MCF 10A (cell line): ENCODE measurements at places on chromosomes 2 and 18. TPM values are rescaled to one million over a fixed set of nuclear protein-coding genes. Genes with fewer than 3 reads are reported as not detected.

DNA sequence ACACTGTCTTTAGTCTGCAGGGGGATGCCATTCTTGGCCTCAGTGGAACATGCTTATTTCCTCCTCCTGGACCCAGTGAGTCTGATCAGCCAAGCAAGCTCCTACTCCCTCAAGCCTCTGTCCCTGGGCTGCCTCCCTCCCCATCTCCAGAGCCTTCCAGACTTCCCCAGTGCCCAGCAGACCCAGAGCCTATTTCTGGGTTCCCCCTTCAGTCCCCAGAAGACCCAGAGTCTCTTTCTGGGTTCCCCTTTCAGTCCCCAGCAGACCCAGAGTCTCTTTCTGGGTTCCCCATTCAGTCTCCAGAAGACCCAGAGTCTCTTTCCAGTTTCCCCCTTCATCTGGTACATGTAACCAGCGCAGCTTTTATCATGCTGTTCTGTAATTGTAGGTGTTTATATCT is 17.0 kb upstream of the PKDCC start:
- no peak for DNase-seq

GRCh38 chr2:169464882-169465281 is 14.4 kb upstream of the BBS5 start:
- no peak for DNase-seq

DNA sequence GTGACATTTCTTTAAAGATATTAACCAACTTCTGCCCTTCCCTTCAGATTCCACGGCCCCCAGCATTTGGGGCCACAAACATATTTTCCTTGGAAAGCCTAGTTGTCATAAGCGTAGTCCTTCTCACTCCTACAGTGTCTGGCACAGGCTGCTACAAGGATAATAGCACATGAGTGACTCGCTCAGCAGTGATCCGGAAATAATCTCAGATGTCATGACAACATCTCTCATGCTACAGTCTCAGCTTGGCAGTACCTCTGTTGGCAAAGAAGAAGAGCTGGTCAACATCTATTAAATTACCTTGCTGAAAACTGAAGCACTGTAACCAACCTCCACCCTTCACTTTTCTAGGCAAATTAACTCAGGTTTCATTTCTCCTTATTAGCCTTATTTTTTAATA is 351.7 kb downstream of the RAD51AP2 start:
- peak; percentile 41 for DNase-seq

DNA sequence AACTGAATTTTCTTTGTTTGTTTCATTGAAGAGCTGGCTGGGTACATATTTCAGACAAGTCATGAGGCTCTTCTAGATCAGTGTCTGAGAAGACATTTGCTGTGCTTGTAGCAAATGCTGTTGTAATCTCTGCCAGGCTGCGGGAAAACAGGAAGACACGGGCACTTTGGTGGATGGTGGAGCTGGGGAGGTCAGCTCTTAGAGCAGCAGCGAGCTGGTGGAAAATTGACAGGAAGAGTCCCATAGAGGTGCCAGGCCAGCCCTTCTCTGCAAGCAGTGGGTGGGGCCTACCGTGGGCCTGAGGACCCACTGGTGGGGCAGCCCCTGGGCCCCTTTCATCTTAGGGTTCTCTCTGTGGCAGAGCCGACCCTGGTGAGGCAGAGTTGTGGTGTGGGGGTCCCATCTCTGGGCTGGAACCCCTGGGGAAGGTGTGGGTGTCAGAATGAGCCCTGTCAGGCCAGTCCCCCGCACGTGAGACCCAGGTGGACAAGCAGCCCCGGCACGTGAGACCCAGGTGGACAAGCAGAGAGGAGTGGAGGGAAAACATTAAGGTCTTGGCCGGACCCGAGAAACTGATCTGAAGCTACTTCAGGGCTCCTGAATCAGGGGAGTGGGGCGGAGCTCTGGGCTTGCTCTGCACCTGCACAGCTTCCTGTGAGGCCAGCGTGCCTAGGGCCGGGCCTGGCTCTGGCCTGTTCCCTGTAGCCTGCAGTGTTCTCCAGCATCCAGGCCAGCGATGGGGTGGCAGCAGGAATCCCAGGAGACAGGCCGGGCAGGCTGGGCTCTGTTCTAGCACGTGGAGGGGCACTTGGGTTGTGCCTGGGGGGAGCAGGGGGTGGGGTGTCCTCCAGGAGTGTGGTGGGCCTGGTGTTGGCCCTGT is 273.5 kb upstream of the HDAC4 start:
- no peak for DNase-seq

Gene ACYP2
- 14.3 and 17.8 TPM in 2 replicates for total RNA-seq

GRCh38 chr18:68714366-68714711 is 569 bp downstream of the TMX3 start:
- DNase-seq, result no peak

Gene MEP1B
- total RNA-seq, result not detected in 2 replicates

Gene ABCG8
- not detected in 2 replicates for total RNA-seq

- peak; percentile 8 for DNase-seq
These were observed 22.1 kb downstream of the HTR2B start for GRCh38 chr2:231102772-231103171.

Gene SCN2A
- not detected in 2 replicates for total RNA-seq

GRCh38 chr2:7405861-7406715 is 488.9 kb downstream of the RNF144A start:
- no peak for DNase-seq

Gene TCF7L1
- 0.81 and 1.1 TPM in 2 replicates for total RNA-seq

DNA sequence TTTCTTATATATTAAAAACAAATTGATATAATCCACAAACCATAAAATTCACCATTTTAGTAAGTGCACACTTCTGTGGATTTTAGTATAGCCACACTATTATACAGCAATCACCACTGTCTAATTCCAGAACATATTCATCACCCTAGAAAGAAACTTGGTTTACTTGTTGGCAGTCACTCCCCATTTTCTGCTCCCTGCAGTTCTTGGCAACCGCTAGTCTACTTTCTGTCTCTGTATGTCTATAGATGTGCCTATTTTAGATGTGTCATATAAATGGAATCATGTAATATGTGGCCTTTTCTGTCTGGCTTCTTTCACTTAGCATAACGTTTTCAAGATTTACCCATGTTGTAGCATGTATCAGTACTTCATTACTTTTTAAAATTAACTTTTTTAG is 5.7 kb downstream of the CKAP2L start:
- no peak for DNase-seq

Gene MBD2
- 179 and 194 TPM in 2 replicates for total RNA-seq

Gene GALNT13
- 0.44 and 0.54 TPM in 2 replicates for total RNA-seq

DNA sequence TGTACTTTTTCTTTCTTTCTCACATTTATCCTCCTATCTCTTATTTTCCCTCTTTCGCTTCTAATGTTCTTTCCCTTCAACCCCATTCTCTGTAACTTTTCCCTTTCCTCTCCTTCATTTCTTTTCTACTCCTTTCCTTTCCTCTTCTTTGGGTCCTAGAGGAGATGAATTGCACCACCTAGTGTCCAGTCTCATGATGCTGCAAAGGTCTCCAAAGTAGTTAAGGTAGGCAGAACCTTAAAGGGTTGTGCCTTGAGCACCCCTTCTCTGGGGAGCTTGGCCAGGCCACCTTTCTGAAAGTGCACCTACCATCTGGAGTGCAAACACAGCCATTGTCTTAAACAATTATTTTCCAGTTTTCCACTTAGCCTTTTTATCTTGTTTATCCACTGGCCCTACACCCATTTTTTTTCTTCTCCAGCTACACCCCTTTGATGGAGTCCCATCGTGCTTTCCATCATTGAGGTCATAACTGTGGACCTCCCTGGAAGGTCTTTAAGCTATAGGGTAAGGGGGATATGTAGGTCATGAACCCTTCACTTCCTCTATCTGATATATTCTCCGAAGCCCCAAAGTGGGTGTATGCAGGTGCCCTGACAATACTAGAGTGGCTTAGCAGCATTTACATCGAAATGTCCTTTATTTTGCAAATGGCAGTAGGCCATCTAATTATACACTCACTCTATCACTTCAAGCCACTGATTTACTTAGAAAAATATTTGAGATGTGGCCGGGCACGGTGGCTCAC is 155.9 kb downstream of the ESCO1 start:
- peak; percentile 66 for DNase-seq

Gene GPR39
- total RNA-seq, result 7.2 and 7.7 TPM in 2 replicates

DNA sequence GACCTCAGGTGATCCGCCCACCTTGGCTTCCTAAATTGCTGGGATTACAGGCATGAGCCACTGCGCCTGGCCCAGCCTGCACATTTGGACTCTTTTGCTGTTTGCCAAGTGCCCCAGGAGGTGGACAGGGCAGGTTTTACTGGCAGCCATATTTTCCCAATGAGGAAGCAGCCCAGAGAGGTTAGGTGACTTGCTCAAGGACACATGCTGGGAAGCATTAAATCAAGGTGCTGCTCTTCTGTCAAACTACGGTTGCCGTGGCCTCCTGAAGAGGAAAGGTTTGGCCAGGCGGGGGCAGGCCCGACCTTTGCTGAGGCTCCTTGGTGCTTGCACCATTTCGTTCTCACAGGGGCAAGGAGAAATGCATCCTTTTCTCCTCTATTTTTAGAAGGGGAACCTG is 44.0 kb downstream of the DNMT3A start:
- DNase-seq, result no peak
